ENCODE measurements at places on chromosomes 3 and 15.

DNA sequence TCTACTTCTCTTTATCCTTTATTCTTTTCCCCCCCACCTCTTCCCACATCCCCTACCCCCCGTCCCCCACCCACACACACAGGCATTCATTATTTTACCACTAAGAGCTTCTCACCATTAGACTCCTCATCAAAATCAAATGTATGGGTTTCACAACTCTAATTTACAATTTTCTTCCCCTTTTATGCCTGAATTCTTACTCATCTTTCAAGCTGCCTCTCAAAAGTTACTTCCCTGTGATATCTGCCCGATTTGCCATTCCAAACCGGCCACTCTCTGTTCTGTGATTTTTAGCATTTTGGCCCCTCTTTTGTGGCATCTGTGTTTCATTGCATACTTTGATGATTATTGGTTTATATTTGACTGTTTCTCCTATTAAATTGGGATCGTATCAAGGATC, 42.2 kb downstream of the SLC9A9 start:
- DNase-seq, result no peak

GRCh38 chr3:55197021-55197420, 269.2 kb upstream of the LRTM1 start:
- DNase-seq, result no peak

DNA sequence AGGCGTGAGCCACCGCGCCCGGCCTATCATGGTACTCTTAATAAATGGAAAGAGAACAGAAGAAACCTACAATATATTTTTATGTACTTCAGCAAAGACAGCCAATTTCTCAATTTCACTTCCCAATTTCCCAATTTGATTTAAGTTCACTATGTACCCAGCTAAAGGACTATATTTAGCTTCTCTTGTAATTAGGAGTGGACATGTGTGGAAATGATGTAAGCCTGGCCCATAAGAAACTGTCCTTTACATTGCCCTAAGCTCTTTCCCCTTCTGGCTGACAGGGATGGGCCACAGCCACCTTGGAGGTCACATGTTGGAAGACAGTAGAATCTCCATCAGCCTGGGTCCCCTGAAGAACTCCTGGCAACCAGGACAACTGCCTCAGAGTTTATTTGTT, 6.2 kb downstream of the TMEM39A start:
- no peak for DNase-seq

- no peak for DNase-seq
Measured at GRCh38 chr3:8985876-8986275, 22.6 kb upstream of the RAD18 start.

GRCh38 chr3:50364573-50365079, 5.3 kb upstream of the TMEM115 start:
- no peak for DNase-seq

GRCh38 chr3:2713923-2714322, 396.3 kb downstream of the IL5RA start:
- DNase-seq, result no peak

DNA sequence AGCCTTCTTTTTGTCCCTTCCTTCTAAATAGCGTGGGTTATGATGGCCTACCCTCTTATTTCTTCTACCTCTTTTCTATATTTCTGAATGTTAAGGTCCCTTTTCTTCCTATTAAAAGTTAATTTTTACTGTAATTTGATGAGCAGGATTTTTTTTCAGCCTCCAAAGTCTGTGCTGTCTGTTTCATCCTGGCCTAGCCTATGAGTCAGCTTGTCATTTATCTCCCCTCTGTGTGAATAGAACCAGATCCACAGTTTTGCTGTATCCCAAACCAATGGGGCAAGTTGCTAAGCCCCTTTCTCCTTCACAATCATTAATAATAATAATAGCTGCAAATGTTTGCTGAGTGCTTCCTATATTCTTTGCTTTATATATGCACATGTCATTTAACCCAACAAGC, 18.1 kb upstream of the C3orf38 start:
- no peak for DNase-seq

GRCh38 chr3:98782824-98783500, 19.8 kb downstream of the ST3GAL6 start:
- no peak for DNase-seq

GRCh38 chr15:101201411-101202174, 50.3 kb downstream of the CHSY1 start:
- no peak for DNase-seq

DNA sequence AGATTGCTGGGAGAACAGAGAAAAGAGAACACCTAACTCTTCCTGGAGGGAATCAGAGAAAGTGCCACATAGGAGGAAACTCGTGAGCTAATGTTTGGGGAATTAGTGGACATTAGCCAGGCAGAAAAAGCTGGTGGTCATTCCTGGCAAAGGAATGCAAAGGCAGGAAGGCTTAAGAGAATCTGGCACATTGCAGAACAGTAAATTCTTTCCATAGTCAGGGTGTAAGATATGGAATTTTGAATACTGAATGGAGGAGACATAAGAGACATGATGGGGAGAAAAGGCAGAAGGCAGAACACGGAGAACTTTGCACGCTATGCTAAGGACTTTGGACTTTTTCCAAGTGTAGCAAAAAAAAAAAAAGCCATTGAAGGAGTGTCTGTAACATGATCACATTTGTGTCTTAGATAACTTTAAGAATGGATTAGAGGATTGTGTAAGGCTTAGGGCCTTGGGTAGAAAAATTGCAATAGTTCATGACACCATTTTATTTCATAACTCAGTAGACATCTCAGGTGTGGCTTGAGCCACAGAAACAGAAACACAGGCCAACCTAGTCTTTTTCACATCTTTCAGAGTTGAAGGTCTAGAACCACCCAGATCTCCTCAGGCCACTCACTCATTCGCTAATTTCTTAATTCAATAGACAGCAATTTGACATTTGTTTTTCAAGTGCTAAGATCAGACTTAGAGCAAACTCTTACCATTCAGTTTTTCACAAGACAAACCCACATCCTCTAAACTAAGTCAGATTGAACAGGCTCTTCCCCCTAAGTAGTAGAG, 31.2 kb upstream of the CCDC80 start:
- DNase-seq, result peak; percentile 27

DNA sequence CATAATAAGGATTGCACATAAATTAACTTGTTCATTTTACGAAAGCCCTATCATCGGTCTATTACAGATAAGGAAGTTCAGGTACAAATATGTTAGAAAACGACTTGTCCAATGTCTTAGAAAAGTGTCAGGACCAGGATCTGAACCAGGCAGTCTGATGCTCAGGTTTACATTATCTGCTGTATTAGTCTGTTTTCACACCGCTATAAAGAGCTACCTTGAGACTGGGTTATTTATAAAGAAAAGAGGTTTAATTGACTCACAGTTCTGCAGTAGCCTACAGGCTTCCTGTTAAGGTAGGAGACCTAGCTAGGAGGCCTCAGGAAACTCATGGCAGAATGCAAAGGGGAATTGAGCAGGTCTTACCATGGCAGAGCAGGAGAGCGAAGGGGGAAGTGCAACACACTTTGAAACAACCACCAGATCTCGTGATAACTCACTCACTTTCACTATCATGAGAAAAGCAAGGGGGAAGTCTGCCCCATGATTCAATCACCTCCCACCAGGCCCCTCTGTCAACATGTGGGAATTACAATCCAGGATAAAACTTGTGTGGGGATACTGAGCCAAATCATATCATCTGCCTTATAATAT, 45.8 kb upstream of the GOLIM4 start:
- DNase-seq, result no peak

- no peak for DNase-seq
Measured at GRCh38 chr3:144200466-144200865, 228.8 kb downstream of the DIPK2A start.

DNA sequence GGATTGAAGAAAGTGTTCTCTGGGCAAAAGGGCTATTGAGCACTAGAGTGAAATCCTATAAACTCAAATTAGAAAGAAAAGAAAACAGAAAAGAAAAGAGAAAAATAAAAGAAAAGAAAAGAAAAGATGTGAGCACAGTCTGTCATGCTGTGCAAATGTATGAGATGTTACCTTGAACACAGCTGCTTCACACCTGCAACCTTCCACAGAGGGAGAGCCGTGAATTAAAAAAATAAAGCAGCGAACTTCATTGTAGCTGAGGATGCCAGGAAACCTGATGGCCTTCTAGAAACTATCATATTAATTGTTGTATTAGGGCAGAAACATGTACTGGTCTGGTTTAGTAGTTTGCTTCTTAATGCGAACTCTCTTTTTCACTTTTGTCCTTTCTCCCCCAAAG, 88.0 kb upstream of the SATB1 start:
- DNase-seq, result no peak

GRCh38 chr3:118527514-118528044, 507.1 kb downstream of the IGSF11 start:
- DNase-seq, result no peak

GRCh38 chr15:89652666-89653065, 2.6 kb downstream of the KIF7 start:
- DNase-seq, result no peak

DNA sequence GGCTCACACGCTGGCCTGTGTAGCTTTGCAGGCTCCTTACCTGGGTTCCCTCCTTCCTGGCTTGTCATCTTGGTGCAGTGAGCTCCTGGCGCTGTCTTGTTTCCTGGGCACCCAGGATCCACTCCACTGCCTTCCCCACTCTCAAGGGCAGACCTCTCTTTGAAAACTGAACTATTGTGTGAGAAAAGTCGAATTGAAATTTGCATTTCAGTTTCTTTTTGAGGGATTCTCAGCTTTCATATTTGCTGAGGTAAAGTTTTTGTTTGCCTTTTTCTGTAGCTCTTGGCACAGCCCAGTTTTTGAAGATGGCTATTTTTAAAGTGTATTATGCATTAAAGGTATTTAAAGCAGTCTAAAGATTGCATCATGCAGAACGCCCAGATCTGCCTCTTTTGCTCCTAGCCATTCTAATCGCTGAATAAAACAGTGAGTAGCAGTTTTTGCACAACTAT, 70.1 kb downstream of the CCK start:
- DNase-seq, result no peak

DNA sequence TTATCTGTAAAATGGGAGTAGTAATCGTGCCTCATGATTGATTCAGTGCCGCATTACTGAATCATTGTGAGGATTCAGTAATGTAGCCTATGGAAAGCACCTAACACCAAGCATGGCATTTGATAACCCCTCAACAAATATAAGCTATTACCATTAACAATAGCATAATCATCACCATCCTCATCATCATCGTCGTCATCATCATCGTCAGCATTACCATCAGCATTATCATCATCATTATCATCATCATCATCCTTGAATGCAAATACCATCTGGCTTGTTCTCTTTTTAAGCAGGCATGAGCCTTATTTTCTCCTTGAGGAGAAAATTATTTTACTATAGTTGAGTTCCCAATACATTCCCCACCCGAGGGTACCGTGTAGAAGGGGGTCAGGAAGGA, 115.4 kb upstream of the PTPRG start:
- no peak for DNase-seq

- no peak for DNase-seq
Measured at GRCh38 chr3:184531626-184532280, 29.8 kb upstream of the EPHB3 start.

DNA sequence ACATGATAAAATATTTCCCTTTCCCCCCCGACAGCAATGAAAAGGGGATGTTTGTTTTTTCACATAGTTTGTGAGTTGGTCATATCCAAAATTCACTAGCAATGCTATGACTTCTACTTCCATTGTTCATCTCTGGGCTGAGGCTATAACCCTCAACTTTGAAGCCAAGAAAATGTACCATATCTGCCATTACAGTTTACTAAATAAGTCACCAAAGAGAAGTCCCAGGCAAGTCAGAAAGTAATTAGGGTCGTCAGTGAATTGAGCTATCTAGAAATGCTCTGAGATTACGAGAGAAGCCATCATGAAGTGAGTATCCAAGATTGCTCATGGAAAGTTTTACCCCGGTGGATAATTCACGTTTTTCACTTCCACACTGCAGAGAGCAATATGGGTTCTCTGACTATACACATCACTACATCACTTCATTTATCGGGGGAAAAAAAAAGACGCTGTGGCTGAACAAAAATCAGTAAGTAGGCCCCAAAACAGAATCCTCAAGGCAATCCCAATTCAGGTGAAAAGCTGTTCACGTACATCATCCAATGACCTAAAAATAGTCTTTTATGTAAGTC, 1.4 kb downstream of the PEAK1 start:
- DNase-seq, result no peak

GRCh38 chr15:22888120-22888859, 49.8 kb downstream of the NIPA2 start:
- DNase-seq, result no peak

- DNase-seq, result no peak
Measured at GRCh38 chr15:62684123-62684808, 358.3 kb upstream of the TPM1 start.

DNA sequence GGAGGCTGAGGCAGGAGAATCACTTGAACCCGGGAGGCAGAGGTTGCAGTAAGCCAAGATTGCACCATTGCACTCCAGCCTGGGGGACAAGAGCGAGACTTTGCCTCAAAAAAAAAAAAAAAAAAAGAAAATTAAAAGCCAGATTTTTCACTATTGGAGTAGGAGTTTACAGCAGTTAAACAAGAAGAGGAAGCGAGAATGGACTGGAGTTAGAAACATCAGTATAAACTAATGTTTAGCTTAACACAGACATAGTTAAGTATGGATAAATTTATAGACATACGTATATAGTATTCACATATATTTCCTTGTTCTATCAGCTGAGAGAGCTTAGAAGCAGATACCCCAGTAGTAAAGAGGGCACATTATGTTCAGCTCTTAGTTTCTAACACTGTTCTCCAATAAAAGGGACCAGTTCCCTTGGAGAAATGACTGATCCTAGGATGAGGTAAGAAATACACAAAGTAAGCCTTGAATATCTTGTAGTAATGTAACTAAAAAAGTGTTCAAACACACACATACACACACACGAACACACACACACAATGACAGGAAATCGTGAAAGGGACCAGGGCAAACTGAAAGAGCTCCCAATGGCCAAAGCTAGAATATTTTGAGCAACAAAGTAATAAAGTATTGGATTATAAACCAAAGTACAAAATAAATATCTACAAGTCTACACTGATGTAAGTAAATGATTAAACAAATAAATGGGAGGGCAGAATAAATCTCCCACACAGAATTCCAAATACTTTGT, 25.1 kb downstream of the PIK3CB start:
- no peak for DNase-seq

DNA sequence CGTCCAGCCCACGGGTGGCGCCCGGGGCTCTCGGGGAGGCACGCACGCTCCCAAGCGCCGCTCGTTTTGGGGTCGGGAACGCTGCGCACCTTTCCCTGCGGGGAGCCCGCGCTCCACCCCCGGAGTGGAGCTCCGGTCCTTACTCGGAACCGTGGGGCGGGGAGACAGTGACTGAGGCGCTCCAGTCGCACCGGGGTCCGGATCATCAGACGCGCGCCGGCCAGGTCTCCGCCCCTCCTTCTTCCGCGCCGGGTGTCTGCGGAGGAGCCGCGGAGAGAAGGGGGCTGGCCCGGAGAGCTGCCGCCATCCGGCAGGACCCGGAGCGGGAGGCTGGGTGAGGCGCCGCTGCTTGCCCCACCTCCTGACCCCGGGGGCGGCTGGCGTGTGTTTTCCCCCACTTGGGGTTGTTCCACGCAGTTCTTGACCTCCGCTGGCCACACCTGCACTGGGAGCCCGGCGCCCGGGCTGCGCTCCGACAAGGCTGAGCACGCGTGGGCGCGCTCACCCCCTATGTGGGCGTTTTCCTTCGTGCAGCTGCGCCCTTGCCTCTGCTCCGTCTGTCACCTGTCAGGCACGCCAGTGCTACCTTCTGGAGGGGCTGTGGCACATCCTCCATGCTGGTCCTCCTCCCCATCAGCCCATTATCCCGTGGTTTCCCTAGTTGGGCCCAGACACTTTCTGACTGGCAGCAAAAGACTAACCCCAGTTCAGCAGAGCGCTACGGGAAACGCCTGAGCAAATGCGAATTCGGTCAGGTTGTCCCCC, at the start of gene MCF2L2:
TSS of gene MCF2L2 (minus strand) at position 173 of the 765 bp plus-strand sequence. CDS start 642 bp downstream, outside the sequence.
- peak; percentile 54 for DNase-seq

Data from NCI-H2171 (cell line).